ENCODE measurements at places on chromosomes 7 and 10.
A peak's percentile ranks its signal among the peaks of the same experiment; 100 is the strongest.

DNA sequence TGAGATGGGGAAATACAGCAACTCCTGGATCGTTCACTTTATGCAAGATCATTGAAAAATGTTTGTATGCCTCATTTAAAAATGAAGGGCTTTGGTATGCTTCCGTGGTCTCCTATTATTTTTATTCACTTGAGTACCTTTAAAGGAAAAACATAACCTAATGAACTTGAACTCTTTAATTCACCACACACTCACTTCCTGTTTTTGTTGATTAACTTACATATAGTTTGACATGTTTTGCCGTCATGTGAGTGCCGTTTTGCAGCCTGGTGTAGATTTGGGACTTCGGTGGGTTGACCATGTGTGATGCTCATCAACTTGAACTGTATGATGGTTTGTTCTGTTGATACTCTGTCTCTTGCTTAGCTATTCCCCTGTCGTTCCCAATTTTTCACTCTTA is 28.9 kb downstream of the CASP7 start:
- no peak for ATAC-seq

DNA sequence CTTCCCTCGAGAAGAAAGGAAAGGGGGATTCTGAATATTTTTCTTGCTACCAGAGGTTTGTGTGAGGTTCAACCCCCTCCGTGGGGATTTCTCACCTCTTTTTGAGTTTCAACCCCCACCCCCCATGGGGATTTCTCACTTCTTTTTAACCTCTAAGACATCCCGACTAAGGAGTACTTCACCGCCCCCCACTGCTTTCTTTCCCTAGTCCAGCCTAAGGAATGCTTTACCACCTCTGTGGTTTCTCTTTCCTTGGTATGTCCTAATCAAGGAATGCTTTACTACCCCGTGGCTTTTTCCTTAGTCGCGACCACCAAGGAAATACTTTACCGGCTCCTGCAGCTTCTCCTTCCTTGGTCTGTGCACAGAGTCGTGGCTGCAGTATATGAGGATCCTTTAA is 149.4 kb downstream of the LYZL1 start:
- ATAC-seq = no peak

GRCh38 chr7:94477878-94478277 is 31.7 kb upstream of the CASD1 start:
- no peak for ATAC-seq

GRCh38 chr7:90251304-90251635 is 6.3 kb downstream of the CFAP69 start:
- ATAC-seq = no peak

GRCh38 chr10:37747081-37747480 is 110.3 kb downstream of the ZNF248 start:
- ATAC-seq = no peak

- ATAC-seq = no peak
Observed at GRCh38 chr10:120385992-120386391, 71.0 kb upstream of the PLPP4 start.

DNA sequence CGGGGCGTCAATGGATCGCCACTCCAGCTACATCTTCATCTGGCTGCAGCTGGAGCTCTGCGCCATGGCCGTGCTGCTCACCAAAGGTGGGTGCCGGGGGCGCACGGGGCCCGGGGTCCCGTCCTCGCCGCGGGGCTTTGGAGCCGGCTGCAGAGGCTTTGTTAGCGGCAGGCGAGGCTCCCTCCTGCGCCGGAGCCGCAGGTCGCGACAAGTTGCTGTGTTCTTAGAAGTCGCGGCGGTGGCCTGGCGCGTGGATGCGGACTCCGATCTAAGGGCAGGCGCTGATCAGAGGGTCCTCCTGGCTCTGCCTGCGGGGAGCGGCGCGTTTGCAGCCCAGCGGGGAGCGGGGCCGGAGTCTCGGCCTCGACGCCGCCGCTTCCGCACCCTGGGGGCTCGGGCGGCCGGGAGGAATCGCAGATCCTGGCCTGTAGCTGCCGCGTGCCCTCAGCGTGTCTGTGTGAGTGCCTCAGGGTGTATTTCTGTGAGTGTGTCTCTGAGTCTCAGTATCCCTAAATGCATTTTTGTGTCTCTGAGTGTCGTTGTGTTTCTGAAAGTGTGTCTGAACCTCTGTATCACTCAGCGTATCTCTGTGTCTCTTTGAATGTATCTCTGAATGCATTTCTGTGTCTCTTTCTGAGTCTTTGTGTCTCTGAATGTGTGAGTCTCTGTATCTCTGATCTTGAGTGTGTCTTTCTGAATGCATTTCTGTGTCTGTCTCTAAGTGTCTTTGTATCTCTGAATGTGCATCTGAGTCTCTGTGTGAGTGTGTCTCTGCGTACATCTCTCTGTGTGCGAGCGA is 766 bp downstream of the BAMBI start:
- peak; percentile 6 for ATAC-seq

DNA sequence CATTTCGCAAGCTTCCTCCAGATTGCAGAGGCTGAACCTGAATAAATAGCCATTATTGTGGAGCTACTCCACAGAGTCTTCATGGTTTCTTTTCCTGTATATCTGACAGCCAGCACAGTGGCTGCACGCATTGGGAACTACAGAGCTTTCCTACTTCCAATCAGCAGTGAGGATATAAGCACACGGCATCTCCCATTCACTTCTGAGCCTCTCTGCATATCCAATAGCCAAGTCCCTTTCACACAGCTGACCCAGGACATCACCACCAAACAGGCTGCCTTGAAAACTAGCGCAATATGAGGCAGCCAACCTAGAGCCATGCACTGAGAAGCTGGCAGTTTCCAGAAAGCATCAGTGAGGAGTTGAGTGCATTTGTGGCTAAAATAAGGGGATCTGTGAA is 11.6 kb downstream of the C10orf90 start:
- no peak for ATAC-seq

- peak; percentile 80 for ATAC-seq
Observed at GRCh38 chr10:33122014-33122809, 164.2 kb upstream of the ITGB1 start.

- ATAC-seq = no peak
Observed at GRCh38 chr10:63286340-63286739, 153.2 kb downstream of the NRBF2 start.

GRCh38 chr10:129099486-129099885 is 367.6 kb upstream of the MGMT start:
- ATAC-seq = no peak

- ATAC-seq = peak; percentile 100
Observed at GRCh38 chr7:20778063-20778721, 8.5 kb downstream of the SP8 start.

GRCh38 chr10:2165771-2166460 is 428.6 kb upstream of the ADARB2 start:
- ATAC-seq = no peak

- ATAC-seq = no peak
Observed at GRCh38 chr7:79361214-79361613, 92.3 kb downstream of the MAGI2 start.

DNA sequence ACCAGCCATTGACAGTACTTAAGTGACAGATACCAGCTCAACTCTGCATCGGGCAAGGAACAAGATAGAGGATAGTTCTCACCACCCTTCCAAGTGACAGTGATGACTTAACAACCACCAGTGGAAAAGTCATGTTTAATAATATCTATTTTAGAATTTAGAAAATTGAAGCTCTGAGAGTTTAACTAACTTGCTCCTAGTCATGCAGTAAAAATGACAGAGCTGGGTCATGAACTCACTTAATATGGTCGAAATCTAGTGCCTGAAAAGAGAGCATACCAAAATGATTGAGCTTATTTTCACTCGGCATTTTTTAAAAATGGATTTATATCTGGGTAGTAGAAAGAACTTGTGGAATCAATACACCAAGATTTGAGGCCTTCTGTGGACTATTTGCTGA is 367.8 kb upstream of the IGFBP3 start:
- ATAC-seq = peak; percentile 42

- no peak for ATAC-seq
Observed at GRCh38 chr10:12221323-12222298, 25.6 kb downstream of the CDC123 start.

- ATAC-seq = peak; percentile 89
Observed at GRCh38 chr7:66557214-66558200, 71.2 kb upstream of the KCTD7 start.

- ATAC-seq = no peak
Observed at GRCh38 chr7:45225948-45226335, 68.4 kb downstream of the RAMP3 start.

DNA sequence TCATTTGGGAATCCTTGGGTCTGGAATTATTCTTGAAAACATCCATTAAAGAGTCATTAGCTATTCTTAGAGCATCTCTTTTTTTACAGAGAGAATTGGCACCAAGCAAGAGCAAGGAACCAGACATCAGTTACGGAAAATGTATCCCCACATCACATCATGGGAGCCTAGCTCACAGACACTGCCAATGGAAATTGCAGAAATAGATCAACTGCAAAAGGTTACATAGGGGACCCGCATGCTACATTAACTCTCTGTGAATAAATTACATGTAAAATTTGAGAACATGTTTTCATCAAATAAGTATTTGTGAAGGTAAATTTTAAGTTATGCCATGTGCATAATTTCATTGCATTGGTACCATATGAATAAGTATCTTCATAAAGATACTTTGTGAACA is 224.8 kb downstream of the ZNF248 start:
- ATAC-seq = no peak

DNA sequence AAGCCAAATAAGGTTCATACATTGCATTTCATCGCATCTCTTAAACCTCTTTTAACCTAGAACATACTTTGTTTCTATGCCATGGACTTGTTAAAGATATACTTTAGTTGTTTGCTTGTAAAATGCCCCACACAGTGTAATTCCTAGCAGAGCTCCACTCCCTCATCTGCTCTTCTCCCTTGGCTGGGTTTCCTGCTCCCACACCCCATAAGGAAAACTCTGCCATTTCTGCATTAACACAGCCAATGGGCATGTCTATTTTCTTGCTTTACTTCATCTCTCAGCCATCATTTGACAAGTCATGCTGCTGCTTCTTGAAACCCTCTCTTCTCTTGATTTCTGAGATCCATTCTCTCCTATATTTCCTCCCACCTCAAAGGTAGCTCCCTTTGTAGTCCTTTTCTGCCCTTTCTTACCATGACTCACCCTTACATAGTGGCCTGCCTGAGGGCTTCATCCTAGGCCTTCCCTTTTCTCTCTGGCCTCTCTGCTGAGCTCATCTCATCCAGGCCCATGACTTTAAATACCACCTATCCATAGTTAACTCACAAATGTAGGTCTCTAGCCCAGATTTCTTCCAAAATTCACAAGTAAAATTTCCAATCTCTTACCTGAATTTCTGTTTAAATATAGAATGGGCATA is 471.4 kb downstream of the ADRA2A start:
- ATAC-seq = no peak

DNA sequence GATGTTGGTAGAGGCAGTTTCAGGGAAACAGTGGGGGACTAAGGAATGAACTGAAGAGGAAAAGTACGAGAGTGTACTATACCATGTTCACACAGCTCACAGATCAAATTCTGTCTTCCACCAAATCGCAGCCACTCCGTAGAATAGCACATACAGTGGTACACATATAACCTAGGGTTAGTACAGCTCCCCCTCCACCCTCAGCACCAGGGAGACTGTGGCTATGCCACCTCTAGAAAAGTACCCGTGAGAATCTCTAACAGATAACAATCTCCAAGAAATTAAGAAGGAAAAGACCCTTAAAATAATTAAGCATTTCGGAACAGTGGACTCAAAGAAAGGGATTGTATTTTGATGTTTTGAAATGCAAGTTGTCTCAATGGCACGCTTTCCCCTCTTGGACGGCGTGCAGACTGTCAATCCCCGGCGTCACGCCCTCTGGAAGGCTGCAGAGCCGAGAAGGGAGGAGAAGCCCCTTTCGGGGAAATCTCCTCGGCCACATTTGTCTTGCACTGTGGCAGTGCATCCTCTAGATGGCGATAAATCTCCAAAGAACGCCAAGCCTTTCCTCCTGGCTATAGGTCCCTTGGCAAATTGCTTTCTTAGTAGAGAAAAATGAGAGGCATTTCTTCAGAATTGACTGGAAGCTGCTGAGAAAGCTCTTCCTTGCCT is 345.0 kb downstream of the REEP3 start:
- ATAC-seq = peak; percentile 96

DNA sequence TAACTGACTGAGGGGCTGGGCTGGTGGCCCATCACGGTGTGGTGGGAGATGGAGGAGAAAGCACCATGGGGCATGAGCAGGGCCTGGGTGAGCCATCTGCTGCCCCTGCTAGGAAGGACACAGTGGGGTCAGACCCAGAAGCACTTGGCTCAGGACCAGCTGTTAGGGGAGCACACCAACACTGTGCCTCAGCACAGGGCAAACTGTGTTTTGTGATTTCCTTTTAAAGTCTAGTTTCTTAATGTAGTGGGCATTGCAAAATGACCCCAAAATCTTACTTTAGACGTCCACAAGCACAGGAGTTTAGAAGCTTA is 41.2 kb downstream of the NCAPG2 start:
- ATAC-seq = no peak

DNA sequence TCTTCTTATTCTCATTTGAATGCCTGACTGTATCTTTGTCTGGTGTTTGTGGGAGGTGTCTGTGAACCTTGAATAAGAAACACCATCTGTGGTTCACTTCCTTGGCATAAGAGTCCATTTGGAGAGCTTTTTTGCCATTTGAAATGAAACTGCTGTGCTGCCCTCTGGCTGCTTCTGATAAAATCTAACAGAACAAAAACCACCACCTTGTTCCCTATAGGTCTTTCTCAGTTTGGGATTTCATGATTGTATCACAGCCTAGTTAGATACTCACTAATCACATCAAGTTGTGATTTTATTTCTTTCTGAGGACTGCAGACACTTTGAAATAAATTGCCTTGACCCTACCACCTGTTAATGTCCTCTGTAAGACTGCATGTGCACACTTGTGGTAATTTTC is 102.7 kb upstream of the FAM13C start:
- ATAC-seq = no peak

DNA sequence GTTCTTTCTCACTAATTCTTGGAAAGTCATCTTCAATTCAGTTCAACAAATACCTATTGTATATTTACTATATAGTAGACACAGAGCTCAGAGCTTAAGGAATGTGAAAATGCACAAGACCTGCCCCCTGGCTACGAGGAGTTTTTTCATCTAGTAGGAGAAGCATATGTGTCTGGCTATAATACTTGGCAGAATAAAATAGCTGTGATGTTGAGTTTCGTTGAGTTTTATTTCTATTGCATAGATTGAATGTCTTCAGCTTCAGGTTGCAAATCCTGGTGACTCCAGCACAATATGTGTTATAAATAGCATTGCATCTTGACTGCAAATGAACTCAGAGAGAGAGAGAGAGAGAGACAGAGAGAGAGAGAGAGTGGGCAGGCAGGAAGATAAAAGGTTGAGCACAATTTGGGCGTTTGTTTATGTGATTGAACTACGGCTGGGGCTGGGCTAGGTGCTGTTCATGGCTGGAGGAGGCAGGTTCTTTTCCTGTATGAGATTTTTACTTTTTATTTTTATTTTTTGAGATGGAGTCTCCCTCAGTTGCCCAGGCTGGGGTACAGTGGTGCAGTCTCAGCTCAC is 229.6 kb downstream of the GALNT17 start:
- ATAC-seq = no peak

- no peak for ATAC-seq
Observed at GRCh38 chr10:20254078-20254477, 437.8 kb downstream of the PLXDC2 start.

DNA sequence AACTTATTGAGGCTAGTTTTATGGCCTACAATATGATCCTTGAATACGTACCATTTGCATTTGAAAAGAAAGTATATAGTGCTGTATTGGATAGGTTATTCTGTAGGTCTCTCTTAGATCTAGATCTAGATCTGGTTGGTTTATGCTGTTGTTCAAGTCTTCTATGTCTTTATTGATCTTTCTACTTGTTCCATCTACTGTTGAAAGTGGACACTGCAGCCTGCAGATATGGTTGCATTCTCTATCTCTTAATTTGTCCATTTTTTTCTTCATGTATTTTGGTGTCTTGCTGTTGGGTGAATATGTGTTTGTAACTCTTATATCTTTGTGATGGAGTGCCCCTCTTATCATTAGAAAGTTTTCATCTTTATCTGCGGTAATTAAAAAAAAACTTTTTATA is 139.4 kb upstream of the PCDH15 start:
- no peak for ATAC-seq

Measured in SK-N-SH treated with all-trans-retinoic acid at 6 μM for 48 hours (cell line).